Neural crest cell (in vitro differentiated cells): ENCODE measurements at places on chromosomes 5 and 9.

DNA sequence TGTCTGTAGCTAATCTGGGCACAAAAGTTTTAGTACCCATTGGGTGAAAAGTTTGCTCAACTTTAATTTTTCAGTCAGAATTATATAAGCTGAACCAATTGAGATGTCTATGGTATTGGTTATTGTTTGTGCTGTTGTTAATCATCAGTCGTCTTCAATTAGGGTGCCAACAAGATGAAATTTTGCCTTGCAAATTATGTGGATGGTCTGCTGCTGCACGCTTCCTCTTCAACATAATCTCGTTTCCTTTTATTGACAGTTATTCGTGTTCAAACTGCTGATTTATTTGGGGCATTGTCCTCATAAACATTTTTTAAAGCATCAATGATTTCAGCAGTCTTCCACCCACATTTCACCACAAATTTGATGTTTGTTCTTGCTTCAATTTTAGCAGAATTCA is 194.0 kb downstream of the HTR1A start:
- DNase-seq, result no peak

DNA sequence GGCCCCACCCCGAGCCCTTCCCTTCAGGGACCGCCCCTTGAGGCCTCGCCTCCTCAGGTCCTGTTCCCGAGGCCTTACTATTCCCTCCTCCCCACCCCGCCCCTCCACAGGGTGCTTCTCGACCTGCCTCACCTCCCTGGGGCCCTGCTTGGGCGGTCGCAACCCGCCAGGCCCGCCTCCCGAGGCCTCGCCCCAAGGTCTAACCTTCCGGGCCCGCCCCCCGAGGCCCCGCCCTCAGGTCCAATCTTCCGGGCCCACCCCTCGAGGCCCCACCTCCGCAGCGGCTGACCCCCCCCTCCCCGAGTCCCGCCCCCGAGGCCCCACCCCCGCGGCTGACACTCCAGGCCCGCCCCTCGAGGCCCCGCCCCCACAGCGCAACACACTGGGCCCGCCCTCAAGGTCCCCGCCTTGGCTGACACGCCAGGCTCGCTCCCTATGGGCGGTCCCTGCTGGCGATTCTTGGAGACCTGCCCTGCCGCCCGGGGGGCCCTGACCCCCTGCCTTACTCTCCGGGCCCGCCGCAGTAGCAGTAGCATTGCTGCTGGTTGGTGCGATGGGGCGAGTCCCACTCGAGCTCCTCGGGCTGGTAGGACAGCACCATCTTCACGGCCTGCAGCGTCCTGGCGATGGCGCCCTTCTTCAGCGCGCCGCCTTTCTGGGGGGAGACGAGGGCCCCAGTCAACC is 8.2 kb downstream of the PHF19 start:
- peak; percentile 90 for DNase-seq

GRCh38 chr5:108726446-108727235 is 21.1 kb upstream of the FER start:
- no peak for DNase-seq

- no peak for DNase-seq
These were observed 15.0 kb upstream of the CEP120 start for GRCh38 chr5:123438244-123438643.

DNA sequence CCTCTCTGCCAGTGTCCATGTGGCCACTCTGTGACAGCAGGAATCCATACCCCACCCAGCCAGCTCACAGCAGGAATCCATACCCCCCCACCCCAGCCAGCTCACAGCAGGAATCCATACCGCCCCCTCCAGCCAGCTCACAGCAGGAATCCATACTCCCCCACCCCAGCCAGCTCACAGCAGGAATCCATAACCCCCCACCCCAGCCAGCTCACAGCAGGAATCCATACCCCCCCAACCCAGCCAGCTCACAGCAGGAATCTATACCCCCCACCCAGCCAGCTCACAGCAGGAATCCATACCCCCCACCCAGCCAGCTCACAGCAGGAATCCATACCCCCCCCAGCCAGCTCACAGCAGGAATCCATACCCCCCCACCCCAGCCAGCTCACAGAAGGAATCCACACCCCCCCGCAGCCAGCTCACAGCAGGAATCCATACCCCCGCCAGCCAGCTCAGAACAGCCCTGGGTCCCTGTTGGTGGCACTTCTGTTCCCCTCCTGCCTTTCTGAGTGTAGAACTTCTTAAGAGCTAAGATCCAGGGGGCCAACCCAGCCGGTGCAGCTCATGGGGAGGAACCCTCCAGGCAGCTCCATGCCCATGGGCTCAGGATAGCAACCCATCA is 8.4 kb upstream of the RXRA start:
- no peak for DNase-seq
